ENCODE measurements at places on chromosomes 4 and X. TPM values are rescaled to one million over a fixed set of nuclear protein-coding genes. Genes with fewer than 3 reads are reported as not detected.

Gene CXCL1
- total RNA-seq: 9.5 TPM

Gene AFP
- 2.5 TPM for total RNA-seq

Gene UTP14A
- total RNA-seq: 50.0 TPM

Gene CSAG2
- total RNA-seq: not detected

Gene ZNF732
- total RNA-seq: not detected

Gene PRKG2
- total RNA-seq: 0.85 TPM

Gene TRIM75
- not detected for total RNA-seq

Gene XKRX
- 0.66 TPM for total RNA-seq

Gene ZNF718
- total RNA-seq: 0.53 TPM

Gene TLL1
- total RNA-seq: 0.38 TPM

Gene PWWP3B
- not detected for total RNA-seq

Gene SSX2B
- not detected for total RNA-seq

Gene GLA
- 170 TPM for total RNA-seq

Gene TKTL2
- not detected for total RNA-seq

Gene SMIM10L2A
- 0.21 TPM for total RNA-seq

Gene HPGDS
- total RNA-seq: not detected

Gene THAP6
- total RNA-seq: 7.0 TPM

Gene CYLC1
- not detected for total RNA-seq

Gene ELF4
- total RNA-seq: 28.2 TPM

Gene DMP1
- total RNA-seq: not detected

Gene GAGE12J
- not detected for total RNA-seq

Gene ERVMER34-1
- total RNA-seq: 0.37 TPM

Gene TDO2
- total RNA-seq: 0.38 TPM

Gene PGRMC1
- 164 TPM for total RNA-seq

Gene CLIC2
- total RNA-seq: not detected

Gene NAAA
- total RNA-seq: 20.0 TPM

Gene RENBP
- total RNA-seq: 0.09 TPM

Gene RPA4
- total RNA-seq: 0.35 TPM

Gene MOB1B
- total RNA-seq: 6.2 TPM

Gene ASB12
- total RNA-seq: not detected

Gene DRD5
- not detected for total RNA-seq

Gene CTAG2
- total RNA-seq: not detected

Gene PTTG2
- total RNA-seq: not detected

Gene NHS
- total RNA-seq: 2.4 TPM

Gene DNAAF6
- 0.10 TPM for total RNA-seq

Gene OPHN1
- total RNA-seq: 2.8 TPM

Gene GPC4
- 0.05 TPM for total RNA-seq

Gene AVPR2
- total RNA-seq: not detected

Gene GYG2
- 4.9 TPM for total RNA-seq

Gene DUX4
- total RNA-seq: not detected

Gene XAGE5
- not detected for total RNA-seq

Data from A549 treated with GW870086 at 1 μM for 4 hours (cell line).